ENCODE measurements at places on chromosomes 16 and 17.

DNA sequence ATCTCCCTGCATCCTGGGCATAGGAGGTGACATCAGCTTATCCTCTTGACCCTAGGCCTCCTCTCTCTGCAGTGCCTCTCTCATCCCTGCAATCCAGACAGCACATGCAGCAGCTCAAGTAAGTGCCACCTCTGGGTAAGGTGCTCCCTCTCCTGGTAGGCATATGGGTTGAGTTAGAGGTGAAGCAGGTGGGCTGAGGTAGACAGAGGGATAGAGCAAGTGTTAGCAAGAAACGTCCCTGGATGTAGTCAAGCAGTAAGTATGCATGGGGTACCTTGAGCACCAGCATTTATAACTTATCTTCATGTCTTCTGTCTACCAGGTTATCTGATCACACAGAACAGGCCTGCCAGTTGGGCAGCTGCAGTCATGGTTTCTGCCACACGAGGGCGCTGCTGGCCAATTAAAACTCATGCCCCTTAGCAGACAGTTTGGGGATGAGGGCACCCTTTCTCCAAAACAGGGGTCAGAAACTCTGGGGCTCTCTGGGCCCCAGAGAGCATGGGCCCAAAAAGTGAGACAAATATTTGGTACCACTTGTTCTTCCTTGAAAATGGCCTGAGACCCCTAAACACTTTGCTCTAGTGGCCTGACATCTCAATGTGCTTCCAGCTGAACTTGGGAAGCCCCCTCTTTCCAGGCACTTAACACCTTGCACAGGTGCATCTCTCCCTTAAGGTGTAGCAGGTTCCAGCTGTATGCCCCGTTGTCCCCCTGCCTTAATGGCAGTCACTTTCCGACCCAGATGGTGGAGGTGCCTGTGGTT, 59.8 kb downstream of the NEUROD2 start:
- peak; percentile 69 for DNase-seq

DNA sequence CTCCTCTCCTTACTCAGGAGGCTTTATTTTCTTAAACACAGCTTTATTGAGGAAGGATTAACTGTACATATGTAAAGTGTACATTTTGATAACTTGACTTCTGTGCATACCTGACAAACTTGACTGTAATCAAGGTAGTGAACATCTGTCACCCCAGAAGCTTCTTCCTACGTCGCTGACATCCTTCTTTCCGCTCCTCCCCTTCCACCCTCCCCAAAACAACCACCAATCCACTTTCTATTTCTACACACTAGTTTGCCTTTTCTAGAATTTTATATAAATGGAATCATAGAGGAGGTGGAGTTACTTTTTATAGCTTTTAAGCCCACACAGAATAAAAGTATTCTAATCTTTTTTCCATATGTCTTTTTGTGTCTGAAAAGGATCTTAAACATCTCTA, 225.2 kb upstream of the RBFOX1 start:
- no peak for DNase-seq

DNA sequence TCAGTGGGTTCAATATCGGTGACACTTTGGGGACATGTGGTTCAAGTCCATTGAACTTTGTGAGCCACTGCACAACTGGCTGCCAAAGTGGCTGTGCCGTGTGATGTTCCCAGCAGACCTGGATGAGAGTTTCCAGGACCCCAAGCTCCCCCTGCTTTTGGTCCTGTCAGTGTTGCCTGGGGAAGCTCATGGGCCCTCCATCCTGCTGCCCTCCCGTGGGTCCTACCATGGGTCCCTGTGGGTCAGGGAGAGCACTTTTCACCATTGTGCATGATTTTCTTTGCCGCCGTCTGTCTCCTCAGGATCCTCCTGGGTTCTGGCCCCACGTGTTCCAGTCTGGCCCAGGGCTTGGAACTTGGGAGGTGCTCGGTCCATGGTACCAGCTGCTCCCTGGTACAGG, 38.1 kb downstream of the LGALS9 start:
- no peak for DNase-seq

GRCh38 chr17:47738178-47738577, 5.1 kb downstream of the TBX21 start:
- no peak for DNase-seq

DNA sequence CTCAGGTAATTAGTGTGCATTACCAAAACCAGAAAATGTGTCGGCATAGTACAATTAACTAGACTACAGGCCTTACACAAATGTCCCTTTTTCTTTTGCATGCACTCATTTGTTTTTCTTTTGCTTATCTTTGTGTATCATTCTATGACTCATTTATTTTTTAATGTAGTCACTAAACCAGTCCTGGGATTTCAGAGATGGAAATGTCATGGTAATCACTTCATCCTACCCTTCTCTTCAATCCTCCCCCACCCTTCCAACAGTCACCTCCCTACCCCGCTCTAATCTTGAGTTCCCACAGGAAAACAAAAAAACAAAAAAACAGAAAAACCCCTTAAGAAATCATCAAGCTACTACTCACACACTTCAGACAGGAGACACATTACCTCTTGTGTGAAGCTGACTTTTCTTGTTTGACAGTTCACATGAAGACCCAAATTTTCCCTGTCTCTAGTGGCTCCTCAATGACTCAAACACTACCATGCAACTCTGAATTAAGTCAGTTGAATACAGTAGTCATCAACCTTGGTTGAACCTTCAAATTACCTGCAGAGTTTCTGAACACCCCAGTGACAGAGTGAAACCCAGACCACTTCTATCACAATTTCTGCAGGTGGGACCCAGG, 242.4 kb upstream of the SALL1 start:
- DNase-seq = no peak

- peak; percentile 51 for DNase-seq
These were observed 12.2 kb downstream of the BANP start for GRCh38 chr16:87963400-87963799.

DNA sequence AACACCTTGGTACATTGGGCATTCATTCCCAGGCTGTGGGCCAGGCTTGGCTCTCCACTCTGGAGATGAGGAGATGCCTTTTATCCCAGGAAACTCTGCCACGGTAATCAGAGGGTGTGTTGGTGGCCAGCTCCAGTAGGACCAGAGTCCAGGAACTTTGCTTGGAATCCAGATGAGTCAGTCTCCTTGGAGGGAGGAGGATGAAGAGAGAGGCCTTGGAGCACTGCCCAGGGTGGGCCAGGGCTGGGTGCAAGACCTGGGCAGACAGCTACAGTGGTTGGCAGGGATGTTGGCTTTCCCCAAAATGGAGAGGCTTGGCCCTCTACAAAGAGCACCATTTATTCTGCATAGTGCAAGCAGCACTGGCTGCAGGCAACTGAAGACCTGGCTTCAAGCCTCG, 209.0 kb downstream of the RGS9 start:
- DNase-seq = no peak

DNA sequence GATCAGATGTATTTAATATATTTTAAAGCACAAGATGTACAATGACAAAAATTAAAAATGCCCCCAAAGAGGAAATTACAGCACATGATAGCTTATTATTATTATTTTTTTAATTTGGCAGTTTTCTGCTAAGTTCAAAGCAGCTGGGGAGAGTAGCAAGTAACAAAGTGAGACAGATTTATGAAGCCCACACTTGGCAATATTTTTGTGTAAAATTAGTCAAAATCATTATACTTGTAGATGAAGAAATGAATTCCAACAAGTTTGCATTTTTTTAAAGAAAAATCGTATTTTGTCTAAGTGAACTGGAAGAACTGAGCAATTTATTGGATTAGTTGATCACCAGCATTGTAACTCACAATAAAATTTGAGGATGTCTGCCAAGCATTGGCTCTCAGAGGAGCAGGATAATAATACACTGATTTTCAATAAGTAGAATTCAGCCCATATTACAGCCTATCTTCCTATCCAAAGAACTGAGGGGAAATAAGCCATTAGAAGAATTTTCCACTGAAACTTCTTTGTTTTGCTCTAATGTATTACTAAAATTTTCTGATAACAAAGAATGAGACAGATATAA, 215.6 kb downstream of the MAP2K6 start:
- DNase-seq = no peak

- no peak for DNase-seq
These were observed 7.8 kb downstream of the CRHR1 start for GRCh38 chr17:45791935-45792334.

DNA sequence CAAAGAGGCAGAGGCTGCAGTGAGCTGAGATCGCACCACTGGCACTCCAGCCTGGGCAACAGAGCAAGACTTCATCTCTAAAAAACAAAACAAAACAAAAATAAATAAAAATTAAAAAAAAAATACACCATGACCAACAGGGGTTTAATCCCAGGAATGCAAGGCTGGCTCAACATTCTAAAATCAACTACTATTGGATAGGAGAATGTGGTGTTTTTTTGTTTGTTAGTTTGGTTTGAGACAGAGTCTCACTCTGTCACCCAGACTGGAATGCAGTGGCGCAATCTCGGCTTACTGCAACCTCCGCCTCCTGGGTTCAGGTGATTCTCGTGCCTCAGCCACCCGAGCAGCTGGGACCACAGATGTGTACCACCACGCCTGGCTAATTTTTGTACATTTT, 19.9 kb downstream of the GFOD2 start:
- no peak for DNase-seq

DNA sequence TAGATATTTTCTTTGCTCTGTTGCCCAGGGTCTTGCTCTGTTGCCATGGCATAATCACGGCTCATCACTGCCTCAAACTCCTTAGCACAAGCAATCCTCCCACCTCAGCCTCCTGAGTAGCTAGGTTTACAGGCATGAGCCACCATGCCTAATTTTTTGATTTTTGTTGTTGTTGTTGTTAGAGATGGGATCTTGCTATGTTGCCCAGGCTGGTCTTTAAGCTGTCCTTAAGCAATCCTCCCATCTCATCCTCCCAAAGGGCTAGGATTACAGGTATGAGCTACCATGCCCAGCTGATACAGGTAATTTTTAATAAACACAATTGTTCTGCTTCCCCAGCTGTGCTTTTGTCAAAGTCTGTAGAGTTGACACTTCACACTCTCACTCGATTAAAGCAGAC, 159.3 kb downstream of the PARN start:
- no peak for DNase-seq

DNA sequence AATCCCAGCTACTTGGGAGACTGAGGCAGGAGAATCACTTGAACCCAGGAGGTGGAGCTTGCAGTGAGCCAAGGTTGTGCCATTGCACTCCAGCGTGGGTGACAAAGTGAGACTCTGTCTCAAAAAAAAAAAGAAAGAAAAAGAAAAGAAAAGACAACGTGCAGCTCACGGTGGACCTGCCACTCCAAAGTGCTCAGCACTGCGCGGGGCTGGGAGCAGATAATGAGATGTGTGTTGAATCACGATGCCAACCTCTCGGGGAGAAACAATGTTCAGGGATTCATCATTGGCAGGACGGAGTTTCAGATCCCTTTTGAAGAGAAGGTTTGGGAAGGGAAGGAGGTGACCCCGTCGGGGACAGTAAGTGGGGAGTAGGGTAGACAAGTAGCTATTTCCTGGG, 19.2 kb downstream of the WFDC1 start:
- DNase-seq = no peak

DNA sequence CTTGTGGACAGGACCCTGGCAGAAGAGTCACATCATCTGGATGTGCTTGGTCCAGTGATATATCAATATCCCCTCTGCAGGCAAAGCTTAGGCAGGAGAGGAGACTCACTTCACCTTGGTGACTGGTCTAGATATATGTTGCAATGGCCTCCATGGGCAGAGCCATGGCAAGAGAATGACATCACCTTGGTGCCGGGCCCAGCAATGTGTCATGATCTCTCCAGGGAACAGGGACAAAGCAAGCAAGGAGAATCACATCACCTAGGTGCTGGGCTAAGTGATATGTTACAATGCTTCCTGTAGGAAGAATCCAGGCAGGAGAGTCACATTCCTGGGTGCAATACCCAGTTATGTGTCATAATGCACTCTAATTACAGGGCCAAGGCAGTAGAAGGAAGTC, 2106.2 kb downstream of the TP53TG3F start:
- DNase-seq = no peak

- no peak for DNase-seq
These were observed 503 bp downstream of the C16orf54 start for GRCh38 chr16:29745121-29745852.

DNA sequence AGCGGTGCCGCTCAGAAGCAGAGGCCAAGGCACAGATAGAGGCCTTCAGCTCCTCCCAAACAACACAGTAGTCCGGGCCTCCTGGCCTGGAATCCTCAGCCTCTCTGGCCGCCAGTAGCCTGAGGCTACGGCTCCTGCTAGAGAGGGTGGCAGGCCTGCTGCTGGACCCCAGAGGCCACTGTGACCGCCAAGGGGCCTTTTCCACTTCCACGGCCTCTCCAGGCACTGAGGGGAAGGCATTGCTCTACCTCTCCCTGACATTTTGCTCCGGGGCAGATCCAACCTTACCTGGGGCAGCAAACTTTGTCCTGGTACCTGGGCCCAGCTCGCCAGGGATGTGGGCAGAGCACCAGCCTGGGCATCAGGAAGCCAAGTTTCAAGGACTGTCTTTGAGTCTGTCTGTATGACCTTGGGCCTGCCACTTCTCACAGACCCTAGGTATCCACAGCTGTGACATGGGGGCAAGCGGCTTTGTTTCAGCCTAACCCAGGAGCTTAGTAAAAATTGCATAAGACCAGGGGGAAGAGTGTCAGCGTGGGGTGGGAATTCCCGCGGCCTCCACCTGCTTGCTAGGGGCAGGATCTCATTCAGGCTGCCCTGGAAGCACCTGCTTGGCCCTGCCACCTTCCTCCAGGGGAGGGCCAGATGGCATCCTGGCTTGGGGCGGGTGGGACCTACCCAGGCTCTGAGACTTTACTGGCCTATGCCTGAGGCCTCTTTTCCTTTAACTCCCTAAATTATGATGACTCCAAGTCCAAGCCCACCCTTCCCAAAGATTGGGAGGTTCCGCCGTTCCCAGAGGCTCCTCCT, 33.2 kb downstream of the ADGRG5 start:
- DNase-seq = no peak

- DNase-seq = no peak
These were observed 20.3 kb downstream of the PIMREG start for GRCh38 chr17:6464446-6465041.
